Cardiac septum (tissue), 1 donor: ENCODE measurements at places on chromosomes 4 and X. TPM values are rescaled to one million over a fixed set of nuclear protein-coding genes. Genes with fewer than 3 reads are reported as not detected.
A peak's percentile ranks its signal among the peaks of the same experiment; 100 is the strongest.

GRCh38 chrX:109812236-109812635 is 79.2 kb upstream of the ACSL4 start:
- DNase-seq, result no peak

DNA sequence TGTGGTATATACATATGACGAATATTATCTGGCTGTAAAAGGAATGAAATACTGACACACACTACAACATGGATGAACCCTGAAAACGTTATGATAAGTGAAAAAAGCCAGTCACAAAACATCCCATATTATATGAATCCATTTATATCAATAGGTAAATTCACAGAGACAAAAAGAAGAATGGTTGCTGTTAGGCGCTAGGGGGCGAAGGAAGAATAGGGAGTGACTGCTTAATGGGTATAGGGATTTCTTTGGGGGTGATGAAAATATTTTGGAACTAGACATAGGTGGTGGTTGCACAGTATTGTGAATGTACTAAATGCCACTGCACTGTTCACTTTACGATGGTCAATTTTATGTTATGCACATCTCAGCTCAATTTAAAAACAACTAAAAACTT is 96.4 kb upstream of the EGFL6 start:
- DNase-seq, result no peak

DNA sequence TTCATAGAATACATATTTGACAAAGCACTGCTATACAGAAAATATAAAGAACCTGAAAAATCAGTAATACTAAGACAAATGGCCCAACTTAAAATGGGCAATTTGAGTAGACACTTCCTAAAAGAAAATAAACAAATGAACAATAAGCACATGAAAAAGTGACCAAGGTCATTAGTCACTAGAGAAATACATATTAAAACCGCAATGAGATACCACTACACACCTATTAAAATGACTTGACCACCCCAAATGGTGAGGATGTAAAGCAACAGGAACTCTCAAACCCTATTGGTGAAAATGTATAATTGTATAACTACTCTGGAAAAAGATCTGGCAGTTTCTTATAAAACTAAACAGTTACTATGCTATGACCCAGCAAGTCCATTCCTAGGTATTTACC is 34.0 kb upstream of the USP9X start:
- DNase-seq, result no peak

GRCh38 chr4:25100021-25100555 is 60.2 kb downstream of the SEPSECS start:
- no peak for DNase-seq

ATG4A gene
- total RNA-seq, result 19.2 TPM

MAGEC3 gene
- total RNA-seq, result not detected

GRCh38 chr4:98609934-98610333 is 48.5 kb downstream of the TSPAN5 start:
- no peak for DNase-seq

STARD8 gene
- total RNA-seq, result 6.5 TPM

NHSL2 gene
- total RNA-seq, result 6.7 TPM

GRCh38 chr4:89836031-89836745 is 773 bp downstream of the SNCA start:
- peak; percentile 73 for DNase-seq
